ENCODE measurements at places on chromosomes 16 and 17.
A peak's percentile ranks its signal among the peaks of the same experiment; 100 is the strongest.

- no peak for DNase-seq
These were observed 91.8 kb downstream of the YPEL2 start for GRCh38 chr17:59423137-59423724.

DNA sequence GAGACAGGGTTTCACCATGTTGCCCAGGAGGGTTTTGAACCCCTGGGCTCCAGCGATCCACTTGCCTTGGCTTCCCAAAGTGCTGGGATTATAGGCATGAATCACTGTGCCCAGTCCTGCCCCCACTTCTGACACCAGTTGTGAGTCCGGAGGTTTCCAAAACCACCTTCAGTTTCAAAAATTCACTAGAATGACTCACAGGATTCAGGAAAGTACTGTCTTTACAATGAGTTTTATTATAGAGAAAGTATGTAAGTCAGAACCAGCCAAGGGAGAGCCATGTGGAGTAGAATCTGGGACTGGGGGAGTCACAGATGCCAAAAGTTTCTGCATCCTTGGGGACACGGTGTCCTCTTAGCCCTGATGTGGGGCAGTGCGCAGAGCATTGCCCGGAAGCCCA is 55.1 kb downstream of the PLD6 start:
- no peak for DNase-seq

- DNase-seq: peak; percentile 89
These were observed at the start of gene RUNDC3A for GRCh38 chr17:44308320-44308818. RUNDC3A (plus strand) TSS chr17:44308601; CDS start chr17:44308833, 232 bp downstream.

GRCh38 chr16:49116873-49117272 is 164.8 kb downstream of the CBLN1 start:
- DNase-seq: no peak

- no peak for DNase-seq
These were observed 390.9 kb downstream of the TMEM114 start for GRCh38 chr16:8199390-8199789.

- no peak for DNase-seq
These were observed 32.5 kb upstream of the ENDOV start for GRCh38 chr17:80382446-80382845.

GRCh38 chr16:73071131-73071940 is 23.4 kb upstream of the ZFHX3 start:
- no peak for DNase-seq

DNA sequence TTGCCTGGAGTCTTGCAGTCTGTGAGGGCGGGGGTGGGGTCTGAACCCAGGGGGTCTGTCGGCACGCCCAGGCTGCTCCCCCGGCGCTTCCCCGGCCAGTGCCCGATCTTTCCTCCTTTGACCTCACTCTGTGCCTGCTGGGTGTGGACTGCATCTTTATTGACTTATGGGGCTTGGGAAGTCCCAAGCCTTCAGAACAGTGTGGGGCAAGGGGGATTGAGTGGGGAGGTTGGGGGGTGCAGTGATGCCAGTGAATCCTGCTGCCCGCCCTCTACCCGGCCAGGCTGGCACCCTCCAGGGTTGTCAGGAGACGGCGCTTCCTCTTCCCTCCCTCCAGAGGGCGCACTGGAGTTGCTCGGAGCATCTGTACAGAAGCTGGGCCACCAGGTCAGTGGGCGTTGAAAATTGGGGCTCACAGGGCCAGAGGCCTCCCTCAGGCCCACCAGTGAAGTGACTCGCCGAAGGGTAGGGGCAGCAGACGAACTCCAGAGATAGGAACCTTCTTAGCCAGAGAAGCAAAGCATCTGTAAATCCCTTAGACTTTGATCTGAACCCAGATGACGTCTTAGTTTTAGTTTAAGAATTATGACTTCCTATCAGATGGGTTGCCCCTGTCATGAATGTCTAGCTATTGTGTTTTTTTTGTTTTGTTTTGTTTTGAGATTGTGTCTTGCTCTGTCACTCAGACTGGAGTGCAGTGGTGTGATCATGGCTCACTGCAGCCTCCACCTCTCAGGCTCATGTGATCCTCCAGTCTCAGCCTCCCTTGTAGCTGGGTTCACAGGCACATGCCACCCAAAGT is 184.8 kb upstream of the CIBAR2 start:
- DNase-seq: peak; percentile 57

DNA sequence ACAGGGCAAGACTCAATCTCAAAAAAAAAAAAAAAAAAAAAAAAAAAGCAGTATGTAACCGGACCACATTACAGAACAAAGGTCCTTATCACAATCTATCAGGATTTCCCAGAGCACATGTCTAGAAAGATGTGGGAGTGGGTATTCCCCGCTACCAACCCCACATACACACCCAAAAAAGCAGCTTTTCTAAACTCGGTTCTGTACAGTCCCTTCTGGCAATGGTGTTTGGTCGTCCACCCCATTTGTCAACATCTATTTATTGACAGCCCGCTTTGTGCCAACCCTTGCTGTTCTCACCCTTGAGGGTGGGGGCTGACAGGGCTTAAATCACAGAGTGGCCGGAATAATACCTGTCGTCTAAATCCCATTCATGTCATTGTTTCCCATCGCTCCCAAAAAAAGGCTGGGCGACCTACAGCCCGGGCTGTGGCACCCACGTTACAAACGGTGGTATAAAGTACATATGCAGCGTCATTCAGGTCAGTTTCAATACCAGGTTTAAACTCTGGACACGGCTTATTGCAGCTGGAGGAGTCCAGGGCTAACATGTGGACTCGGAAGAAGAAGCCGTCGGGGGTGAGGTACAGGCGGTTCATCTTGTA is 3.6 kb downstream of the C17orf58 start:
- no peak for DNase-seq

- DNase-seq: no peak
These were observed 6.0 kb downstream of the MYO1D start for GRCh38 chr17:32870969-32871368.

GRCh38 chr16:30722916-30723315 is 23.9 kb downstream of the SRCAP start:
- no peak for DNase-seq

- no peak for DNase-seq
These were observed 36.1 kb upstream of the CMIP start for GRCh38 chr16:81408409-81408950.

DNA sequence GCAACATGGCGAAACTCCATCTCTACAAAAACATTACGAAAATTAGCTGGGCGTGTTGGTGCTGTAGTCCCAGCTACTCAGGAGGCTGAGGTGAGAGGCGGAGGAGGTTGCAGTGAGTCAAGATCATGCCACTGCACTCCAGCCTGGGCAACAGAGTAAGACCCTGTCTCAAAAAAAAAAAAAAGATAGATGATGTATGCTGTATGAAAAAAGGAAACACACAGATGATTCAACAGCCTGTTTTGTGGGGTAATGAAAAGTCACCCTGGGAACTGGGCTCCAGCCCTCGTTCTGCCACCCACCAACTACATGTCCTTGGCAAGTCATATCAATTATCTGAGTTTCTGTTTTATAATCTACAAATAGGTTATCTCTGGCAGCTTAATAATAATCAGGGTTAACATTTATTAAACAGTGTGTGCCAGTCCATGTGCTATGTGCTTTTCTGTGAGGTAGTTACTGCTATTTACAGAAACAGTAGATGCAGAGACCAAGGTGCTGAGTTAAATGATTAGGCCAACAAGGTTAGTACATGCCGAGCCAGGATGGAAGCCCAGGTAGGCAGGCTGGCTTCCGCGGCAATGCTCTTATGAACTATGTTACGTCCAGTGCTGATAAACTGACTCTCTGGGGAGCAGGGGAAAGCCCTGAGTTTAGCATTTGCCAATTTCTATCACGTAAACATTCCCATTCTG is 1.1 kb downstream of the G6PC1 start:
- no peak for DNase-seq

GRCh38 chr16:67783353-67783725 is 23.0 kb downstream of the RANBP10 start:
- DNase-seq: no peak

GRCh38 chr16:17289674-17290635 is 180.8 kb downstream of the XYLT1 start:
- DNase-seq: no peak

GRCh38 chr17:27532269-27533263 is 76.3 kb downstream of the KSR1 start:
- DNase-seq: no peak

DNA sequence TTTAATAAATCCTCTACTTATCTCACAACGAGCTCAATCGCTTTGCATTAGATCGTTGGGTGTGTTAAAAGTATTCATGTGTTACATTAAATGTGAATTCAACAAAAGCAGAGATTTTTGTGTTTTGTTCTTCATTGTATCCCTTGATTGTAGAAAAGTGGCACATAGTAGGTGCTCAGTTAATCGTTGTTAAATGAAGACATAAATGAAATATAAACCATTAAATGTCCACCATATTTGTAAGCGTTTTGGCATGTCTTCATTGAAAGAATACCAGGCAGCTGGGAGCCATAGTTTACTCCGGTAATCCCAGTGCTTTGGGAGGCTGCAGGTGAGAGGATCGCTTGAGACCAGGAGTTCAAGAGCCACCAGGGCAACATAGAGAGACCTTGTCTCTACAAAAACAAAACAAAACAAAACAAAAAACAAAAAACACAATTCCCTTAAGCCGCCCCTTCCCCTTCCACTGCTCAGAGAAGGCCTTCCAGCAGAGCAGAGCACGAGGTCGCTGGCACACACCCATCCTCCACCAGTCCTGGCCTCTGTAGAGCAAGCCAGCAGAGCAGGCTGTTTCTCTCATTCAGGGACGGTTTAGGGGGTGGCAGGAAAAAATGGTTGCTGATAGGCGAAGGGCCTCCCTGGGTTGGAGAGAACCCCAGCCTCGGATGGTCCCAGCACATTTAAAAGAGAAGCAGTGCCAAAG is 673 bp upstream of the CHD9 start:
- no peak for DNase-seq

GRCh38 chr17:83106913-83107655 is 27.7 kb downstream of the METRNL start:
- DNase-seq: no peak

DNA sequence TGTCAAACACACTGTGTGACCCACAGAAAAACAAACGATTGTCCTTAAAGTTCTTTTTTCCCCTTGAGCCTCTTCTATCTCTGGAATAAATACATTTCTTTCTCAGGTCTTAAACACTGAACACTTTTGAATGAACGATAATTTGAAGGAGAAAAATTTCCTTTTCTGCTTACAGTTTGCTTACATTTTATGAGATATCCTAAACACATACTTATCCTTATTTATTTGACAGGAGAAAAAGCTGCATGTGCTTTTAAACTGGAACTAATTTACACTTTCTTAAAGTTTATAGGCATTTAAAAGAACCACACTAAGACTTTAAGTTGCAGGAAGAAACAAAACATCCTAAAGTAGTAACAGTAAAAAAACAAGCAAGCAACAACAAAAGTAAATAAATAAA is 4.7 kb upstream of the IGF2BP1 start:
- no peak for DNase-seq

DNA sequence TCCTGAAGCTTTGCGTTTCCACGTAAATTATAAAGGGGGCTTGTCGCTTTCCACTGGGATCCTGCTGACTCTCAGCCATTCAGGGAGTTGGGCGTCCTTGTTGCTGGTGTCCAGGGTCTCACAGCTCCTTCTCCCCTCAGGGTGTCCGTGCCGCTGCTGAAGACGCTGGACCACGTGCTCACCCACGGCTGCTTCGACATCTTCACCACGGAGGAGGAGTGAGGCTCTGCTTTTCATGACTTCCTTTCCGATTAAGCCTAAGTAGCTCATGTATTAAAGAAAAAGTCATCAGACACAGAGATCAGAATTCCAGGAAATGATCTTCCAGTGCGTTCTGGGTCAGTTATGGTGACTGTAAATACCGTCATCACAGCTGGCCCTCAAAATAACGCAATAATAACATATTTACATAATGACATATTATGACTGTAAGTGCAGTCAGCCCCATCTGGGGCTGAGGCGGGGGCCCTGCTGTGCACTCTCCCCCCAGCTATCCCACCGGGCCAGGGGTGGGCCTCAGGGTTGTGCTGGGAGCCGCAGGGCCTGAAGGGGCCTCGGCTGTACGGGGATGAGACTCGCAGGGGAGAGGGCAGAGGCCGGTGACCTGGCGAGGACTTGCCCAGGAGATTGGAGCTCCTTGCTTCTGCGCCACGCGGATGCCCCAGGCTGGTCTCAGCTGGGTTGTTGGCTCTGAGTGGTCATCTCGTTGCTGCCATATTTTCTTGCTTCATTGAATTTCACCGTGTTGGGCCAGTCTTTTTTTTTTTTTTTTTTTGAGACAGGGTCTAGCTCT is 92.9 kb upstream of the ZNF750 start:
- DNase-seq: no peak

DNA sequence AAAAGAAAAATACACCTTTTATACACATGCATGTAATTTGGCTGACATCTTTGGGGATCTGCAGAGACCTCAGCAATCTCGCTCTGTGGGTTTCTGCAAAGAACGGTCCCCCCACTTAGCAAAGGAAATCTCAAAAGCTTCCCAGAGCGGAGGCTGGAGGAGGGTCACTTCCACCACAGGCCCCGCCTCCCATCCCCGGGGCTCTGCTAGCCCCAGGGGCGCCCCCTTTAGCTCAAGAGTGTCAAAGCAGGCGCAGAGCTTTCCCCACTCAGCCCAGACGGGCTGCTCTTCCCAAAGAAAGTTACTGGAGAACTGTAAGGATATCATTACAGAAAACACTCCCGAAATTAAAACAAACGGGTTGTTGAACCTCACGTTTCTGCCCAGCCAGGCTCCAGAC is 11.4 kb downstream of the SLC13A5 start:
- DNase-seq: peak; percentile 14

GRCh38 chr17:29444589-29444988 is 54.4 kb downstream of the TAOK1 start:
- DNase-seq: no peak

DNA sequence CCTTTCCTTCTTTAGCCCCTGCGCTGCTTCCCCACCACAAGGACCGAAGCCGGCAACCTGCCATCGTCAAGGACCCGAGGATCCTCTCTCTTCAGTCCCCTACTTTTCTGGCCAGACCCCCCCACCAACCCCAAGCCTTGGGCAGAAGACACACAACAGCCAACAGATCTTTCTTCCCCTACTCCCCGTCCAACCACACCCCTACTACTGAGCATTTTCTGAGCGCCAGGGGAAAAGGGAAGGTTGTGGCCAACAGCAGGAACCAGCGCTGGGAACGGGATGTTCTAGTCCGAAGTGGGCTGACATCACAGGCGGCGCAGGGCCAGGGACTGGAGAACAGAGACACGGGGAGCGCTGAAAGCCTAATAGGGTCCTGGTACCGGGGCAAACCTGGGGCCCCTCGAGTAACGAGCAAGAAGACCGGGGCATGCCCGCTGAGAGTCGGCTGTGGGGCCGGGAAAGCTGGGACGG is 528 bp downstream of the PER1 start:
- no peak for DNase-seq
